ENCODE measurements at places on chromosomes 5 and 9.

- DNase-seq = no peak
These were observed 30.8 kb upstream of the SLC12A2 start for GRCh38 chr5:128052780-128053179.

GRCh38 chr9:87711857-87712800 is 13.8 kb upstream of the CTSL start:
- no peak for DNase-seq

DNA sequence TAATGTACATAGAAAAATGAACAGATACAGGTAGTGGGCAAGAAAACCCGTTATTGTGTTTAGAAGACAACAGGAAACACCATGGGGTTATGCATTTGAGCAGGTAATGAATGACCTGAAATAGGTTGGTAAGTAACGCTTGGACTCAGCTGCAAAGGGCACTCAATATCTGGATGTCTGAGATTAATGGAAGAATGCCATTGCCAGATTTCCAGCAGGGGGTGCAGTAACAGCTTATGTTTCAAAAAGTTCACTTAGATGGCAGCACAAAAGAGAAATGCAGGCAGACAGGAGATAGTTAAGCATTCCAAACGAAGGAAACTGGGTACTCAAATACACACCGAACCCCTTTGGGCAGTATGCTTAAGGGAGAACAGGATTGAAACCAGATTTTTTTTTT is 285.5 kb upstream of the VLDLR start:
- no peak for DNase-seq

DNA sequence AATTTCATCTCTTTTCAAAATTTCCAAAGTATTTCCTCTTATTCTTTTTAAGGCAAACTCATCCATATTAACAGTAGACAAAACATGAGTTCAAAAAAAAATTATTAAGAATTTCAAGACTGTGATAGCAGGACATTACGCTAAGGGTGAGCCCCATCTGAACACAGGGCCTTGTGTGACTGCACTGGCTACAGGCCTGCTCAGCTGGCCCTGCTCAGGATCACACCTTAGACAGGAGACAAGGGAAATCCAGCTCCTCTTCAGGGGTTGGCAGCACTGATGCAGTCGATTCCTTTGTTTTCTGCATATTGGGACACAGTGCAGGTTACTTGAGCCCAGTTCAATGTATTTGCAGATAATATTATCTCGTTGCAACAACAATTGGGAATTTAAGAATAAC is 444.7 kb downstream of the PLK2 start:
- no peak for DNase-seq

DNA sequence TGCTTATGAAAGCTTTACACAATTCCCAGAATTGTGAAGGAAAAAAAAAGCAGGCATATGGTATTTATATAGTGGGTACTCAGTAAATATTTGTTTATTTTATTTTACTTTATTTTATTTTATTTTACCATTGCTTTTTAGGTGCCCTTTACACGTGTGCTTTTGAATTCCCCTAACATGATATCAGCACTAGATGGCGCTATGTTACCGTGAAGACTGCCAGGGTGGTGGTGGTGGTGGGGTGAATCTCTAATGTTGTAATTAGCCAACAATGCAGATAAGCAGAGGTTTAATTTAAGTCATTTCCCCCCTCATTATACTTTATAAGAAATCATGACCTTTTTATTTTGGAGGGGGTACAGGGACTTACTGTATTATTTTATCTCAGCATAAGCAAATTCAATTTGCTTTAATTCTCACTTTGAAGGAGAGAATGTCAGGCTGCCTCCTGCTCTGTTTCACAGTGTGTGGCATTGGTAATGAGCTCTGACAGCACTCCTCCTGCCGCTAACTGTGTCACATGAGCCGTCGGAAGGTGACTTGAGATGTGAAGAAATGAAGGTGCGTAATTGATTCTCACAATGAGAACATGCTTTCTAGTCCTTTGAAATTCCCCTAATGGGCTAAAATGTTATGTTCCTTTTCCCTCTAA is 165.6 kb downstream of the YTHDC2 start:
- DNase-seq = no peak

GRCh38 chr5:171342362-171343111 is 33.5 kb downstream of the TLX3 start:
- DNase-seq = peak; percentile 5

GRCh38 chr5:73967347-73967746 is 341.4 kb downstream of the ARHGEF28 start:
- no peak for DNase-seq

GRCh38 chr9:8115570-8115969 is 316.0 kb upstream of the DMAC1 start:
- DNase-seq = no peak

- DNase-seq = no peak
These were observed 167.9 kb downstream of the ARHGEF28 start for GRCh38 chr5:73793911-73794310.

DNA sequence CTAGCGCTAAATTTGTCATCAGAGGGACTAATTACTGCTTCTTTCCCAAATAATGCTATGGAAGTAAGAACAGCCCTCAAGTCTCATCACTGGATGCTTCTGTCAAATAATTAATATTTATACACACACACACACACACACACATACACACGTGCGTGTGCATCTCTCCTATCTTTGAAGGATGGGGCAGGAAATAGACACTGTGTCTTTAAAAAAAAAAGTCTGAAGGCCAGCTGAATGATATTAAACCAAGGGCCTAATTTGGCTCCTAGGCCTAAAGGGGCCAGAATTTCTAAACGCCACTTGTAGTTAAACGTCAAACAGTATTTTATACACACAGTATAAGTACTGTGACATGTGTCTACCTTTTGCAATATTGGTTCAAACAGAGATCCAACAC is 3.3 kb downstream of the SLF1 start:
- no peak for DNase-seq

Measured in activated T-cell treated with anti-CD3 and anti-CD28 coated beads for 4 hours (primary cell).